ENCODE measurements at places on chromosomes 13 and 19.
A peak's percentile ranks its signal among the peaks of the same experiment; 100 is the strongest.

GRCh38 chr13:22801402-22802003 is 379.3 kb upstream of the SGCG start:
- peak; percentile 53 for DNase-seq

GRCh38 chr13:27533155-27533643 is 82.8 kb upstream of the MTIF3 start:
- DNase-seq: peak; percentile 80

GRCh38 chr19:48342414-48342738 is 17.0 kb downstream of the EMP3 start:
- DNase-seq: no peak

DNA sequence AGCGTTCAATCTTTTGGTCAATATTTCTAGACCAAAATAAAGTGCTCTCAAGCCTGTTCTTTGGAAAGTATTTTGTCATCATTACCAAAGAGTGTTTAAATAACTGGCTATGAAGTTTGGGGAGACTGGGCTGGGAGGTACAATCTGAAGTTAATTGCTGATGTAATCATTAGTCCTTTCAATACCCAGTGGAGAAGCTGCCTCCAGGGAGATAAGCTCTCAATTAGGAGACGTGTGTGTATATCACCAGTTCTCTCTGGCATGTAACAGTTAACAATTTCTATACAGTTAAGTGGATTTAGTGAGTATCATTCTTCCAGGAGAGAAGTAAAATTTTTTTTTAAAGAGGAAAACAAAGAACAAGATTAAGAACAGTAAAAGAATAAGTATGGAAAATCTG is 1.4 kb downstream of the COL4A1 start:
- no peak for DNase-seq

DNA sequence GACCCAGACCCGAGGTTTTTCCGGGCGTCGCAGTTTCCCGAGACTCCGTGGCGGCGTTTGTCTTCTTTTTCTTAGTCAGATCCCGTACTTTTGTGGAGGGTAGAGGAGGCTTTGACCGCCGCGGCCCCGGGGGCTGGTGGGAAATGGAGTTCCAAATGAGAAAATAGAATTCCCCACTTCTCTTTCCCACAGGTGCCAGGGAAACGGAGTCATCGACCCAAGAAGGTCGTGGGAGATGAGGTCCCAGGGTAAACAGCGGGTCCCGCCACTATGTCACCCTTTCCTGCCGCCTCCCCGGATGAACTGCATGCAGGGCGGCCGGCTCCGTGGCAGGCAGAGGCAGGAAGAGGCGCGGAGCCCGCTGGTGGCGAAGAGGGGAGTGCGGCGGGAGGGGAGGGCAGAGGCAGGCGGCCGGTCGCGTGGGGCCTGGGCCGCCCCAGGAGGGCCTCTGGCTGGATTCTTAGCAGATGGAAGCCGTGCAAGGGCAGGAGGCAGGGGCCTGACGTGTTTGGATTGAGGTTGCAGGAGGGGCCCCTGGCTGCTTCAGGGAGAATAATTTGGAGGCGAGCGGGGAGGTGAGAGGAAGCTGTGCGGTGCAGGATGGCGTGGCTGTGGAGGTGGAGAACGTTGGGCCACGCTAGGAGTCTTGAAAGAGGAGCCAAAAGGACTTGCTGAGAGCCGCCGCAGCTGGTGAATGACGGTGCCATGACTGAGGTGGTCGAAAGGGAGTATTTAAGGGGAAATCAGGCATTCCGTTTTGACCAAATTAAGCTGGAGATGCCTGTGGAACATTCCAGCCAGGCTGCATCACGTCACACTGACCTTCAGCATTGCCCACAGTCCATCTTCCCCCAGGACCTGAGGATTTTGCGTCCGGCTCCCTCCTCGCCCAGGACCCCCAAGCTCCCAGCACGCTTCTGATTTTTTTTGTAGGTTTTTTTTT is 11.7 kb downstream of the CYTH2 start:
- no peak for DNase-seq

DNA sequence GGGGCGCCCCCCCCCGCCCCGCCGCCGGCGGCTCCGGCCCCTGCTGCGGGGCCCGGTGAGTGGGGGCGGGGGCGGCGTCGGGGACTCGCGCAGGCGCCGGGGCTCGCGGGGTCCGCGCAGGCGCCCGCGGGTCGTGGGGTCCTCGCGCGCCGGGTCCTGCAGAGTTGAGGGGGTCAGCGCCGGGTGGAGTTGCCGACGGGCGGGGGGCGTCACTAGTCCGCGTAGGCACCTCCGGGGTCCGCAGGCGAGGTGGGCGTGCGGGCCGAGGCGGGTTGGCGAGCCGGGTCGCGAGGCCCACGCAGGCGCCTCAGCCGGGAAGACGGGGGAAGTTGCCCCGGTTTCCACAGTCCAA is 365 bp downstream of the PPP6R1 start:
- DNase-seq: peak; percentile 4

- no peak for DNase-seq
Measured at GRCh38 chr13:86082121-86082520, 282.9 kb upstream of the SLITRK6 start.

DNA sequence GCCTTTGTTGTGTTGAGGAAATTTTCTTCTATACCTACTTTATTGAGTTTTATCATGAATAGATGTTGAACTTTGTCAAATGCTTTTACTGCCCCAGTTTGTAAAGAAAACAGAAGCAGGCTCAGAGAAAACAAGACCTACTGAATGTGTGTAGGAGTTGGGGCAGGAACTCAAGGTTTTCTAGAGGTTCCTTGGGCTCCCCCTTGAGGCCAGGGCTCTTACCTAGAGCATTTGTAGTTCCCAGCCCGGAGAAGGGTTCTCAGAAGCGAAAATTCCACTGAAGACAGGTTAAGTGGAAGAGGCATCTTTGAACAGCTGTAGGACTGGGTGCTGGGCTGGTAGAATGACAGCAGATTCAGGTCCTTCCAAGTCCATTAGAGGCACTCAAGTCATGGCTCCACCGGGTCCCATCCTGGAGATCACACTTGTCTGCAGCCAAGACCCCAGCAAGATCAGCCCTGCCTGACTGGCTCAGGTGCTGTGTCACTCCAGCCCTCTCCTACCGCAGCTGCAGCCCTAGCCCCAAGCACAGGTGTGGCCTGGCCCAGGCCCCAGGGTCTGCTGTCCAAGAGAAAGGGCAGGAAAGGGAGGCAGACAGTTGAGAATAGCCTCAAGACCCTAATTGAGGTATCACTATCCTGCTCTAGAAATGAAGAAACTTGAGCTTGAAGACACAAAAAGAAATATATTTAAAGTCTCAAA is 425.5 kb downstream of the PCDH20 start:
- peak; percentile 4 for DNase-seq

- peak; percentile 85 for DNase-seq
Measured at GRCh38 chr19:45615795-45616703, 14.0 kb upstream of the GPR4 start.

DNA sequence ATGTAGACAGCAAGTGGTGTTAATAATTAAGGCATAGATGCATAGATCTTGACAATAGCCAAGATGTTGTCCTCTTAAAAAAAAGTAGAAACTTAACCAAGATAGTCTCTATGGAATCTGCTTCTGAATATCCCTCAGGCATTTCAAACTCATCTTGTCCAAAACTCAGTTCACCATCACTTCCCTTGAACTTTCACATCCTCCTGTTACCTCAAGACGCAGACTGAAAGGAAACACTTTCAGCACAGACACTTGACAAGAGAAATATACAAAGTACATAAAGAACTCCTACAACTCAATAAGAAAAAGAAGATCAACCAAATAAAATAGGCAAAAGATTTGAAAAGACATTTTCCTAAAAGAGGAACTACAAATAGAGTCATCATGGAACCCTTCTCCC is 451.1 kb downstream of the FOXO1 start:
- no peak for DNase-seq

- no peak for DNase-seq
Measured at GRCh38 chr19:30215248-30215647, 156.9 kb upstream of the ZNF536 start.

- no peak for DNase-seq
Measured at GRCh38 chr19:18211683-18212082, 7.8 kb upstream of the RAB3A start.

GRCh38 chr13:28171266-28171665 is 32.9 kb downstream of the PAN3 start:
- DNase-seq: no peak

DNA sequence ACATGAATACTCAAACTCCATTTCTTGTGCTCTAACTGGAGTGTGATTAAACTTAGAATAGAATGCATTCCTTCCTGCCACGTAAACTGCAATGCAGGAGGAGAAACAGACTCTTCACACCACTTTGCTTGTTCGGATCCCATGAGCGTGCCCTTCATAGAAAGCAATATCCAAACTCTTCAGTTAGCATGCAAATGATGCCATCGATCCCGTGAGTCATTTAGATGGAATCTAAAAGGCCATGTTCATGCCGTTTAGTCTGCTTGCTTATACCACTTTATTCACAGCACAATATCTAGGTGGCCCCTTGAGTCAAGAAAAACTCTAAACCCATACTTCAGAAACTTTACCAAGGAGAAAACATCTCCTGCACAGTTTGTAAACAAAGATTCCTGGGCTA is 225.8 kb downstream of the OXGR1 start:
- no peak for DNase-seq

GRCh38 chr13:77409412-77409811 is 82.5 kb upstream of the MYCBP2 start:
- DNase-seq: no peak

DNA sequence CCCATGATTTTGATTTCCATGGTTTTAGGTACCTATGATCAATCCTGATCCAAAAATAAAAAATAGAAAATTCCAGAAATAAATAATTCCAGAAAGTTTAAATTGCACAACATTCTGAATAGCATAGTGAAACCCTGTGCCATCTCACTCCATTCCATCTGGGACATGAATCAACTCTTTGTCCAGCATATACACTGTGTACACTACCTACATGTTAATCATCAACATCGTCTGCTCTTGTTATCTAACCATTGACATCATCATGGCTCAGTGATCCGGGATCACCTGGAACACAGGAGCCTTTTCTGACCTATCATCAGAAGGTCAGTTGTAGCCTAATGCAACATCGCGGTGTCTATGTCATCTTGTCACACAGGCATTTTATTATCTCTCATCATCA is 75.6 kb downstream of the MYO16 start:
- DNase-seq: no peak

DNA sequence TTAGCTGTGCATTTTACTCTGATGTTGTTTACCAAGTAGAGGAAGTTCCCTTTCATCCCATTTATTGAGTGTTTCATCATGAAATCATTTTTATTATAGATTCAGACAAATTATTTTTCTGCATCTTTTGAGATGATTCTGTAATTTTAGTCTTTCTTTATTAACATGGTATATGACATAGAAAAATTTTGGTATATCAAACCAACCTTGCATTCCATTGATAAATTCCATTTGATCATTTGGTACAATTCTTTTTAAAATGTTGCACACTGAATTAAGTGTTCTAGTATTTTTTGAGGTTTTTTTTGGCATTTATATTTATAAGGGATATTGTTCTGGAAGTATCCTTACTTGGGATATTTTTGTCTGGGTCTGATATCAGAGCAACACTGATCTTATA is 308.4 kb downstream of the DLEU7 start:
- no peak for DNase-seq

GRCh38 chr13:93248627-93249047 is 22.0 kb downstream of the GPC6 start:
- peak; percentile 93 for DNase-seq

All from ACHN (cell line).